Left renal pelvis (tissue), 4 donors: ENCODE measurements at places on chromosomes 3 and 15.
A peak's percentile ranks its signal among the peaks of the same experiment; 100 is the strongest.

DNA sequence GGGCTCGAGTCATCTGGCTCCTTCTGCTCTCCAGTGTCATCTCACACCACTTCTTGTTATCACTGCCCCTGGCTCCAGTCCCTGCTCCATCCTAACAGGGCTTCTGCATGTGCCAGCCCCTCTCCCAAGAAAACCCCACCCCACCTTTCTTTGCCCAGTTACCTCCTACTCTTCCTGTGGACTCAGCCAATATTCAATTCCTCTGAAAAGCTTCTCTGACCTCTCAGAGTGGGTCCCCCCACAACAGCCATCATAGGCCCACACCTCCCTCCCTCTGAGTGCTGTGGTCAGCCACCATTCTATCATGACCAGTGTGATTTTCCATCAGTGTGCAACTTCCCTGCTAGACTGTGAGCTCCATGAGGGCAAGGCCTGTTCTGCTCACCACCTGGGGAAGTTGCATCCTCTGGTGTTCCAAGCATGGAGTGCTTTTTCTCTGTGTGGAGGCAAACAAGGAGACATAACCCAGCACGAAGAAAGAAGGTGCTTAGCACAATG, 71.6 kb downstream of the ADCY5 start:
- DNase-seq: no peak

- DNase-seq: no peak
These were observed 55.8 kb upstream of the FAM98B start for GRCh38 chr15:38398134-38398533.

- DNase-seq: no peak
These were observed 298.1 kb upstream of the THBS1 start for GRCh38 chr15:39282663-39283208.

DNA sequence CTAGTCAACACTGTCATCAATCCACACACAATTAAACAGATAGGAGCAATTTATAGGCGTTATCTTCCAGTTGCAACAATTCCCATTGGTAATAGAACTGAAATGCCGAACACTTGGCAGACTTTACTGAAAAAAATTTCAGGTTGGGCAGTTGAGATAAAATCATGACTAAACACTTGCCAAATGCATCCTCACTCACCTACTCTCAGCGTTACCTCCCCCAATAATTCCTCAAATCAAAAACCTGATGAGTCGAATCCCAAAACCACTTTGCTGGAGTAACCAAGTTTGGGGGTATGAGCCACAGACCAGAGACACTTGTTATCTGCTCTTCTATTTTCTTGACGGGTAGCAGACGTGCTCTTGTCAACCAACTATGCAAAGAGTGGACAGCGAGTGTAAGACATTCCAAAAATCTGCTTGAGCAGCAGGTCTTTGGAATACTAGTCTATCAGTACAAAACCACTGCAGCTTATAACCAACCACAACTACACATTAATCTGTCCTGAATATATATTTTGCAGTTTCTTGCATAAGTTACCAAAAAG, 30.3 kb downstream of the PPP1R2 start:
- no peak for DNase-seq

DNA sequence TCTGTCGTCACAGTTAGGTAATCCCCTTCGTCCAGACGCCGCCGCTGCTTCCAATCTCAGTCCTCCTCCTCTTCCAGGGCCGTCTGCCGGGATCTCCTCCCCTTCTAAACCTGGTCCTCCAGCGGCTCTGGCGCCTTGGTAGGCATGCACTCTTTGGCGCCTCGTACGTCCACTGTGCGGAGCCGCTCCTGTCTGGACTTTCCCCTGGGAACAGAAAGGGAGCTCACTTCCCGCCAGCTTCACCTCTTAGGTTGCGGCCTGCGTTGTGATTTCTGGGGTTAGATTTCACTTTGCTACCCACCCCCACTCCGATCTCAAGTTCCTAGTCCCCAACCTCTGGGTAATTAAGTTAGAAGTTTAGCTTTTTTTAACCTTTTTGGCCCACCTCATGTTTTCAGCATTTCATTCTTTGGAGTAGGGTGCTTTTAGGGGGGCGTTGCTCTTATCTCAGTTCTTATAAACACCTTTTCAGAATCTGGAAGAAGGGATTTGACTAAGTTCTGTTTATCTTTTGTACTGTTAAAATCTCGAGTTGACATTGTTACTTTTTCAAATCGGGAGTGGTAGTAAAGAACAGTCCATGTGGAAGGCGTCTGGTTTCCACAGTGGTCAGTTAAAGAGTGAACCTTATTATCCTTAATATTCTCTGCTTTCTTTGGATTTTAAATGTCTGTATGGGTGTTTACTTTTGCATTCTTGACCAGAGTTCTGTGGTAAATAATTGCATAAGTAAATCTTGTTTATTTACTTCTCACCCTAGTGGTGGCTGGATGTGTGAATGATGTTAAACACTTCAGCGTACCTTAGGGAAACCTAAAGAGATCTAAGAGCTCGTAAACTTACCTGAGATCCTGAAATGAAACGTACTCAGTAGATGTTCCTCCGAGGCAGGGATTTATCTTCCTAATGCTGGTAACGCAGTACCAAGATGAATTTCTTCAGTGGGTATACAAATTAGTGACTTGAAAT, 611 bp downstream of the CTDSPL2 start:
- DNase-seq: no peak

DNA sequence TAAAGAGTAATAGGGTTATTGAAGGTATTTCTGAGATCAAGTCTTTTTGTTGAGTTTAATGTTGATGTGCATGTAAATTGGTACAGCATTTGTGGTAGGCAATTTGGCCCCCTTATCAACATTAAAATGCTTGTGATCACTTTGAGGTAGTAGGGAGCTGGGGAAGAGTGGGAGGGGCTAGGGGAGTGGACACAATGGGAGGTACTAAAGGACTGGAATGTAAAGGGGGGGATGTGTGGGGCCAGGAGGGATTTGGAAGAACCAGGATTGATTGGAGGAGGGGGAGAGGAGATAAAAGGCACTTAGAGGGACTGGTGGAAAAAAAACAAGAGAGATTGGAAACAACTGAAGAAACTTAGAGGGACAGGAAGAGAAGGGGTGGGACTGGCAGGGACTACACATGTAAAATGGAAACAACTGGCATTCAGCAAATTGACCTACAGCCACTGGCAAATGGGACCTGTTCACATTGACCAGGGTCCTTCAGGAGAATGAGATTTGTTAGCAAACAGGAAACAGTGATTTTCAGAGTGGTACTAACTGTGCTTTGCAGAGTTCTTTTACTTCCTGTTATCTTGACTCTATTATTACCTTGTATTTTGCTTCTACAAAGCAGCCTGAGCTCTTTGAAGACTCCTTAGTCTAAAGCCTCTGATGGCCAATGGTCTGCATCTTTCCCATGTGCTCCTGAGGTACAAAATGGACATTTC, 47.8 kb upstream of the ZBTB38 start:
- DNase-seq: no peak

DNA sequence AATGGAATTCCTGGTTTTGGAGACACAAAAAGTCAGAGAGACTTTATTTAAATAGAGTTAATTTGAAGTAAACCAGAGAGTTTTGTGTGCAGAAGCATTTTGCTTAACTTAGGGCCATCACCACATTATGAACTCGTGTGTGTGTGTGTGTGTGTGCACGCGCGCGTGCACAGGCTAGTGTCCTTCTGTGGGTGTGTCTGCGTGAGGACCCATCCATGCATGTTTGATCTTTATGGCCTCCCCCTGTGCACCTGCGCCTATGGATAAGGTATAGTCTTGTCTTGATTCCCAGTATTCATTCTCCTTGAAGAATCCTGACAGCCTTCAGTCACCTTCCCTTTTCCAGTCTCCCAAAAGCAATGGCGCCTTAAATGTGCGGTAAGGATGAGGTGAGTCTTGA, 26.0 kb downstream of the MUC20 start:
- DNase-seq: no peak

GRCh38 chr3:87410110-87410509, 133.7 kb upstream of the POU1F1 start:
- no peak for DNase-seq

DNA sequence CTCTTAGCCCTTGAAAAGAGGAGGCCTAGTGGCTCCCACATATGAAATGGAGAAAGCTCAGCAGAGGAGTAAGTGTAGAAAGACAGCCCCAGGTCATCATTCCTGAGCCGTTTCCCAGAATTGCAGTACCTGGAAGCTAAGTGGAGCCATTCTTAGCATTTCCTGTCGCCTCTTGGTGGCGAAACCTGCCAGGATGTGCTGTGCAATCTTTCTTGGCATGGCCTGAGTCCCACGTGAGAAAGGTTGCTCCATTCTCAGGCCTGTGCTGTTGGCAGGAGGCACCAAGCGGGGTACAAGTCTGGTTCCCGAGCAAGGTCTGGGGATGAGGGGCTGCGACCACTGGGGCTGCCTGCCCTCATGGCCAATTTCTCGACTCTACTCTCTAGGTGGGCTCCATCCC, 207.2 kb upstream of the TPM1 start:
- DNase-seq: no peak

- DNase-seq: no peak
These were observed 32.5 kb downstream of the RAB27A start for GRCh38 chr15:55257012-55257670.

DNA sequence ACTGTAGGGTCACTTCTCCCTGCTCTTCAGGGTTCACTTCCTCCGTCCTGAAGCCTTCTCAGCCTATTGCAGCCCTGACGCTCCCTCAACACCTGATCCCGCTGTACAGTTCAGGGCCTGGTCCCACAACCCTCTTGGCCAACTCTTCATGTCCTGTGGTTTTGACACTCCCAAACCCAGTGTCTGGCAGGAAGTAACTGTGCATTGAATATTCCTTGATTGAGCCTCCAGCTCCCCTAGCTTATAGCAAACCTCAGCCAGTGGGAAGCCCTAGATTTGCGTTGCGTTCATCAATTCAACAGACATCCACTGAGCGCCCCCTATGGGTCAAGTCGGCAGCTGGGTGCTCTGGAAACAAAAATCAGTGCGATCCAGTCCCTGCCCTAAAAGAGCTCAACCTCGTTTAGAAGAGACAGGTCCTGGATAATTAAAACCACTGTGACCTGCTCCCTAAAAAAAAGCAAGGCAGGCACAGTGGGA, 13.5 kb downstream of the UBAP1L start:
- peak; percentile 53 for DNase-seq

- DNase-seq: no peak
These were observed 199.2 kb downstream of the CACNA2D3 start for GRCh38 chr3:54321520-54321919.

DNA sequence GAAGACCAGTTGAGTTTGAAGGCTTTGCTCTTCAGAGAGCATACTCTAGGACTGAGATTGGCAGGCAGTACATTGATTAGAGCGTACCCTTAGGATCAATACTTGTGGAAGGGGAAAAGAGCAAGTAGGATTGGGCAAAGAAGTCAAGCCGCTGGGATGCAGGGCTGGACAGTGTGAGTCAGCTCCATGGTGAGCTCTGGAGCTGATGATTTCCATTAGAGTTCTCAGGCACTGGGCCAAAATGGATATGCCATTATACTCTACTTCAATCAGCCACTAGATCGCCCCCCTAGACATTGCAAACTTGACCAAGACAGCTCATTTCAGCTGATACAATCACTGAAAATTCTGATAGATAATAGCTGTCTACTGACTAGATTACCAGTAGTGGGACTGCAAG, 432.7 kb upstream of the ALCAM start:
- DNase-seq: no peak

GRCh38 chr15:95556866-95557225, 773.7 kb upstream of the NR2F2 start:
- peak; percentile 61 for DNase-seq

GRCh38 chr3:73401059-73401458, 223.7 kb downstream of the PDZRN3 start:
- no peak for DNase-seq

GRCh38 chr15:73800662-73801345, 47.7 kb upstream of the INSYN1 start:
- DNase-seq: no peak

DNA sequence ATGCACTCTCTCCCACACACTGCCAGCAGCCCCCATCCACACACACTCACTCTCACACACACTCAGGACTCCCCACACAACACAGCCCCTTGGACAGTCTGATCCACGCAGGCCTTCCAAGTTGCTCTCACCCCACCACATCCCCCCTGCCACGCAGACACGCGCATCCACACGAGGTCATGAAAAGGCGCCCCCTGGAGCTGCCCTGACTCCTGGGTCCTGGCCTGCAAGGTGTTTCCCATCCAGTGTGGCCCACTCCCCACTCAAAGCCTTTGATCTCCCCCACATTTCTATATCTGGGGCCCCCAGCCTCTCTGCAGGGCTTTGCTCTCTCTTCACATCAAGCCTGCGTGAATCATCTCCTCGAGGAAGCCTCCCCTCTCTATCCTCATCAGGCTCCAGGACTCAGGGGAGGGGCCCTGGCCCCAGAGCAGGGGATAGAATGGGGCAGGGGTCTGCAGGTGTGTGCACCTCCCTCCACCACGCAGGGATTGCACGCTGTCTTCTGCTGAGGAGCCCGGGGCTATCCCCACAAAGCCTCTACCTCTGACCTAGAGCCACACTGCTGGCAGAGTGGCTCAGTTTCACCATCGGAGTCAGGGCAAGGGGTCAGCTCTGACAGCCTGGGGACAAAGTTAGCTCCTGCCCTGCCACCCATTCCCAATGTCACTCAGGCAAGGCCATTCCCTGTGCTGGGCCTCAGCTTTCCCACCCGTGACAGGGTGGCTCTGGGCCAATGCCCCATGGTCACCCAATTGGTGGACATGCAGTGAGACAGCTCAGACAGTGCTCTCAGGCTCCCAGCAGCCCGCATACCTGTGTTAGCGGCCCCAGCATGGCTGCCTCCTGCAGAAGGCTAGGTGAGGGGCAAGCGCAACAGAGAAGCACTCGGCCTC, 6.4 kb downstream of the MYL3 start:
- DNase-seq: no peak

DNA sequence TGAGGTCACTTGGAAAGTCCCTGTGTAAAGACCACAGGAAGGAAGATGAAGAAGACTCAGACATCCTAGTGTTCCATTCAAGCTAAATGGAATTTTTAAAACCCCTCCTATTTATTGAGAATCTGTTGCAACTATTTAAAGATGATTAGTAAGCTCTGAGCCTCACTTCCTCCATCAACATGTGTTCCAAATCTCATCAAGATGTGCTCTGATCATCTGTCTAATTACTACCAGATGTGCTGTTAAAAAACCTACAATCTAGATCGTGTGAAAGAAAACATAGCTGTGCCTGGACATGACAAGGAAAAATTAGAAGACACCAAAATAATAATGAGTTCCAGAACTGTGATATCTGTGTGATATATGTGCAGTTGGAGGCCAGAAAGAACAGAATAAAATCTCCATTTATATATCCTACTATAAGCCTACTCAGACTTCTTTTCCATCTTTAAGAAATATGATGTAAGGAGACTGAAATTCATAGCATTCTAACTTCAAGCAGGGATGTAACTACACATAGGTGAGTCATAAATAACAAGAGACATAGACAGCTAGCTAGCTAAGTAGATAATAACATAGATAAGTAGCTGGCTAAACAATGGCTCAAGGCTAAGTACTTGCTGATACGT, 7.8 kb downstream of the XPC start:
- no peak for DNase-seq

DNA sequence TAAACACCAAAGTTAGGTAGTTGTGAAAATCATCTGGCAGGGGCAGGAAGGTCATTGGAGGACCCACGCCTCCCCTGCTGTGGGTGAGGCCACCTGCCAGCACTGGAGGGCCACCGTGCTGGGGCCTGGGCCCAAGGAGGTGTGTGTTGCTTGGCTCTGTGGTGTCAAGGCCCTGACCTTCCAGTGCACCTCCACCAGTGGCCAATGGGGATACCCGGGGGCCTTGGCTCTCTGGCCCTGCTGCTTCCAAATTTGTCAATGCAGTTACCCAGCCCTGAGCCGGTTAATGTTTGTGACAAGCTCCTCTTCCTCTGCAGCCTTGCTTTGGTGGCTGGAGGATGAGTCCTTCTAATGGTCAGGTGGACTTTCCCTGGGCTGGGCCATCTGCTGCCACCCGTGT, 150.2 kb downstream of the KLF13 start:
- DNase-seq: no peak

- DNase-seq: no peak
These were observed 123.3 kb downstream of the MYLK start for GRCh38 chr3:123760817-123761216.
